Activated effector memory CD4-positive, alpha-beta T cell treated with anti-CD3 and anti-CD28 coated beads, Interleukin-2, amount 50 U/mL, for 16 hours (primary cell): ENCODE measurements at places on chromosomes 1 and 21.

GRCh38 chr1:169588785-169589485 lies 2.7 kb upstream of the F5 start:
- no peak for DNase-seq

DNA sequence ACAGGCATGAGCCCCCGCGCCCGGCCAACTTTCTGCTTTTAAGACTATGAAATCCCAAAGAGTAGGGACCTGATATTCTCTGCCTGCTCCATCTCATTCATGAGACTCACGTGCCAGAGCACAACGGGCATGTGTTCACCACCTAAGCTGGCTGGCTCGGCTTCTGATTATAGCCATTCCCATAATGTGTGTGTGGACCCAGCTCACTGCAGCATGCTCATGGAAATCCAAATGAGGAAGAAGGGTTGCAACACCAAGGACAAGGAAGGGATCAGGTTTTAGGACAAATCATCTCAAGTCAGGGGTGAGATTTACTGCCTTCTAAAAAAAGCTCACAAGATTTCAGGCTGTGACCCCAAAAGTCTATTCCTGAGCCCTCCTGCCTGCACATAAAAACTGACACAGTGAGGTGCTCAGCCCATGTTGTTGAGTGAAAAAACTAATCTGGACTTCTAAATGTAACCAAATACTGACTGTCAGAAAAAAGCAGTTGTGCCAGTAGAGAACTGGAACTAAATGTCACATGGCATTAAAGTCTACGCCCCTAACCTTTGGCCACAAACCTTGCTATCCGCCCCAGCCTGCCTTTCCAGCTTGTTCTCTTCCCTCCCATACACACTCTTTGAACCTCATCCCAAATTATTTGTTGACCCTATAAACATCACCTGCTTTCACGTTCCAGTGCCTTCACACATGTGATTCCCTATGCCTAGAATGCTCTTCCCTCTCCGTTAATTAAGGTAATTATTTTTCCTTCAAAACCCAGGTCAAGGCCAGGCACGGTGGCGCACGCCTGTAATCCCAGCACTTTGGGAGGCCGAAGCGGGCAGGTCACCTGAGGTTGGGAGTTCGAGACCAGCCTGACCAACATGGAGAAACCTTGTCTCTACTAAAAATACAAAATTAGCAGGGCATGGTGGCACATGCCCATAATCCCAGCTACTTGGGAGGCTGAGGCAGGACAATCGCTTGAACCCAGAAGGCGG lies 9.1 kb upstream of the COA7 start:
- DNase-seq, result no peak

DNA sequence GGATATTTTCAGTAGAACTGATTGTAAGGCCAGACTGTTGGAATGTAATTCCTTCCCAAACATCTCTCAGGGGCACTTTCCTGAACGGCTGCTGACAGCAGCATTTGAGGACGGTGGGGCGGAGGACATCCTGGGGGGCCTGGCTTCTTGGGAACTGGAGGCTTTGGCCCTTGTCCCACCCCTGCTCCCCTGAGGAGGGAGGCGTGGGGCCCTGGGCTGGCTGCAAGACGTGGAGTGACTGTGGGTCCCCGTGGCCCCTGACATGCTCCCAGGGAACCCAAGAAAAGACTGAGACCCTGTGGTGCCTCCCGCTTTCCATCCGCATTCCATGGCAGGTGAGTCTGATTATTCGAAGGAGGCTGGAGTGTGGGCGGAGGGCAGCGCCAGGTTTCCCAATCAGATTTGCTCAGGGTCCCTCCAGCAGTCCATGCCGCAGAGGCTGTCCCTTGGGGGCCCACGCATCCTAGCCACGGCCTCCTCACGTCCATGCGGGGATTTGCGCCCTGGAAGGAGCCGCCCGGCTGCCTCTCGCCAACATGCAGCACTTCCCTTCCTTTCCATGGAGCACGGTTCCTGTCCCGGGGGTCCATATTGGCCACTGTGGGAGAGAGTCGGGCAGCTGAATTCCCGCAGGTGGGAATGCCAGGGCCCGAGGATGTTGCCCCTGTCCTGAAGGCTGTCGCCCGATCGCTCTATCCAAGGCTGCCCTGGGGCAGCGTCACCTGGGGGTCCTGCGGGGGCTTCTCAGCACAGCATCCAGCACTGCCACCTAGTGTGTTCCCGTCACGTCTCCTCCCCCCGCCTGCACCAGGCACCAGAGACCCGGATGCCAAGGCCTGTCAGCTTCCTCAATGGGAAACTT lies 69.0 kb downstream of the FAAP20 start:
- DNase-seq, result no peak

DNA sequence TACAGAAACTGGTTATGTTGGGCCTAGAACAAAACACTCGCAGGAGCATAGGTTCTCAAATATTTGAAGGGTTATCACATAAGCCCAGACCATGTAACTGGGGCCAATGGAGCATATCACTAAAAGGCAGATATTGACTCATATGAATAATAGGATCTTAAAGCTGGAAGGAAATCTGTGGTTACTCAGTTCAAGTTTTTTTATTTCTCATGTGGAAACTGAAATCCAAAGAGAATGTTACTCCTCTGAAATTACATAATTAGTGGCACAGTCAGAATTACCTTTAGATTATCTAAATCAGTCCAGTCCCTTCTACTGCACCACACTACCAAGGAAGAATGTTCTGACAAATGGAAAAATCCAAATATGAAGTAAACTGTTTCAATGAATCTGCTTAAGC lies 12.0 kb downstream of the SLAMF8 start:
- DNase-seq, result no peak

DNA sequence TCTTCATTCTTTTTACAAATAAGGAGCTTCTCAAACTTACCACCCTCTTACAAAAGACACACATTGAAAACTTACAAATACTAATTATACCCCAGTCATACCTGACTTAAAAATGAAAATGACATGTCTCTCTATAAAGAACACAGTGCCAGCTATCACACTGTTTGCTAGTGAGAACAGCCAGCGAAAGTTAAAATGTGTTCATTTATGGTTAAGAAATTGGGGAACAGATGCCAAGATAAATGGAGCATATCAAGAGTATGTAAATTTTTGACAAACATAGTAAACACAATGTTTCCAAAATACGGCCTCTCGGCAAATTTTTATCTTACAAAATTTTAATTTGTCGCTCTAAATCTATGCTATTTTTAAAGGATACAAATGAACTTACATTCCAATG lies 1422.9 kb downstream of the KCNT2 start:
- no peak for DNase-seq

GRCh38 chr1:81757398-81758020 lies 43.2 kb upstream of the ADGRL2 start:
- no peak for DNase-seq

- DNase-seq, result no peak
Measured at GRCh38 chr21:17613242-17613676, 558 bp upstream of the BTG3 start.

- no peak for DNase-seq
Measured at GRCh38 chr1:8013399-8013798, 12.7 kb downstream of the ERRFI1 start.

GRCh38 chr1:9910076-9910422 lies at the start of gene CTNNBIP1:
Gene CTNNBIP1, minus strand, starts transcription at chr1:9910269. Its CDS starts 38,205 bp downstream, at chr1:9872064.
- DNase-seq, result no peak

DNA sequence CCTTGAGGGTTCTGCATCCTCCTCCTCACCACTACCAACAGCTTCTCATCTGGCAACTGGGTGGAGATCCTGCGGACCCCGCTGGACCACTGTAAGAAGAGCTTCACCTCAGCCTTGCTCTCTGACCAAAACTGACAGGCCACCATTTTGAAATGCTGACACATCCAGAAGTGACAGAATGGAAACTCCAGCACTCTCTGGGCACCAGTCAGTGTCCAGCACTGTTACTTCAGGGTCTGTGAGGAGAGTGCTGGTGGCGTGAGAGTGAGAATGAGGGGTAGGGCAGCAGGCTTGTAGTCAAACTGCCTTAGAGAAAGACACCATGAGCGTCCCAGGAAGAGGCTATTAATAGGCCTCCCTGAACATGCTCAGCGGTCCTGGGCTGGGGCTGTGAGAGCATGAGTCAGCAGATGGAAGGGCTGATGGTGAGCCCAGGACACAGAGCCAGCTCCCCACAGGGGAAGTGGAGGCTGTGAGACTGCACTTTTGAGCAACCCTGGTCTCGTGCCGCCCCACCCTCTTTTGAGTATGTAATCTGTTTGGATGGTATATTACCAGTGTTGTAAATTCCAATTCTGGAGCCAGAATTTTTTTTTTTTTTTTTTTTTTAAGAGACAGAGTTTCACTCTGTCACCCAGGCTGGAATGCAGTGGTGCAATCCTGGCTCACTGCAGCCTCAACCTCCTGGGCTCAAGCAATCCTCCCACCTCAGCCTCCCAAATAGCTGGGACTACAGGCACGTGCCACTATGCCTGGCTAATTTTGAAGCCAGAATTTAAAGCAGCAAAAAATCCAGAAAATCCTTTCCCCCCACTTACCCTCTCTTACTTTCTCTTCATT lies 34.4 kb upstream of the SLC30A1 start:
- no peak for DNase-seq

GRCh38 chr1:85289848-85290335 lies 13.5 kb upstream of the BCL10 start:
- no peak for DNase-seq

- DNase-seq, result no peak
Measured at GRCh38 chr1:208668991-208669390, 424.8 kb upstream of the PLXNA2 start.

DNA sequence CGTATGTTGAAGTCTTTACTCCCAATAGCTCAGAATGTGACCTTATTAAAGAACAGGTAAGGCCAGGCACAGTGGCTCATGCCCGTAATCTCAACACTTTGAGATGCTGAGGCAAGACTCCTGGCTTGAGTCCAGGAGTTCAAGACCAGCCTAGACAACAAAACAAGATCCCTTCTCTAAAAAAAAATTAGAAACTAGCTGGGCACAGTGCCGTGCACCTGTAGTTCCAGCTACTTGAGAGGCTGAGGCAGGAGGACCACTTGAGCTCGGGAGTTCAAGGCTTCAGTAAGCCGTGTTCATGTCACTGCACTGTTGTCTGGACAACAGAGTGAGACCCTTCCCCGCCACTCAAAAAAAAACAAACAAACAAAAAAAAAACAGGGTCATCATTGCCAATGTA lies 171.3 kb downstream of the RERE start:
- DNase-seq, result no peak

- peak; percentile 71 for DNase-seq
Measured at GRCh38 chr1:217482356-217483102, 148.4 kb downstream of the GPATCH2 start.

DNA sequence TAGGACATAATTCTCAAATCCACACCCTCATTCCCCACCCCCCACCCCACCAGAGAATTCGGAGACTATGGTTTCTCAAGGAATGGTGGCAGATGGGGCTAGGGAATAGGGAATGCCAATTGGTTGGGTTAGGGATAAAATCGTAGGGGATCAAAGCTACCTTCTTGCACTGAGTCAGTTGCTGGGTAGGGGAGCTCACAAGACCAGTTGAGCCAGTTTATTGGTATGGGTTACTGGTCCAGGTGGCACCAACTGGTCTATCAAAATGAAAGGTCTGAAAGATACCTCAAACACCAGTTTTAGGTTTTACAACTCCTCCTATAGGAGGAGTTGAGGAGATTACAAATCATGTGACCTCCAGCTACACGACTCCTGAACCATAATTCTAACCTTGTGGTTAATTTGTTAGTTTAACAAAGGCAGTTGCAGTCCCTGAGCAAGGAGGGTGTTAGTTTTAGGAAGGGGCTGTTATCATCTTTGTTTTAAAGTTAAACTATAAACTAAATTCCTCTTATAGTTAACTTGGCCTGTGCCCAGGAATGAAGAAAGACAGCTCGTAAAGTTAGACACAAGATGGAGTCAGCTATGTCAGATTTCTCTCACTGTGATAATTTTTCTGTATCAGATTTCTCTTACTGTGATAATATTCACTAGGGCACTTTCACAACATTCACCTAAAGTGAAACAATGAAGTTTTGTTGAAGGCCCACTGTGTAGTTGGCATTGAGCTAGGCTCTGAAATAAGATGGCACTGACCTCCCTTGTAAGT lies 2.5 kb downstream of the SHISAL2A start:
- no peak for DNase-seq

- DNase-seq, result no peak
Measured at GRCh38 chr1:234827656-234828055, 217.7 kb upstream of the IRF2BP2 start.

DNA sequence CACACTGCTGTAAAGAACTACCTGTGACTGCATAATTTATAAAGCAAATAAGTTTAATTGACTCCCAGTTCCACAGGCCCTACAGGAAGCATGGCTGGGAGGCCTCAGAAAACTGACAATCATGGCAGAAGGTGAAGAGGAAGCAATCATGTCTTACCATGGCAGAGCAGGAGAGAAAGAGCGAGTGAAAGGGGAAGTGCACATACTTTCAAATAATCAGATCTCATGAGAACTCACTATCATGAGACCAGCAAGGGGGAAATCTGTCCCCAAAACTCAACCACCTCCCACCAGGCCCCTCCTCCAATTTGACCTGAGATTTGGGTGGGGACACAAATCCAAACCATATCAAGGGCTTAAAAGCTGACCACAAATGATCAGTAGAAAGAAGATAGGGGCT lies 493.2 kb downstream of the PTPRC start:
- DNase-seq, result no peak

DNA sequence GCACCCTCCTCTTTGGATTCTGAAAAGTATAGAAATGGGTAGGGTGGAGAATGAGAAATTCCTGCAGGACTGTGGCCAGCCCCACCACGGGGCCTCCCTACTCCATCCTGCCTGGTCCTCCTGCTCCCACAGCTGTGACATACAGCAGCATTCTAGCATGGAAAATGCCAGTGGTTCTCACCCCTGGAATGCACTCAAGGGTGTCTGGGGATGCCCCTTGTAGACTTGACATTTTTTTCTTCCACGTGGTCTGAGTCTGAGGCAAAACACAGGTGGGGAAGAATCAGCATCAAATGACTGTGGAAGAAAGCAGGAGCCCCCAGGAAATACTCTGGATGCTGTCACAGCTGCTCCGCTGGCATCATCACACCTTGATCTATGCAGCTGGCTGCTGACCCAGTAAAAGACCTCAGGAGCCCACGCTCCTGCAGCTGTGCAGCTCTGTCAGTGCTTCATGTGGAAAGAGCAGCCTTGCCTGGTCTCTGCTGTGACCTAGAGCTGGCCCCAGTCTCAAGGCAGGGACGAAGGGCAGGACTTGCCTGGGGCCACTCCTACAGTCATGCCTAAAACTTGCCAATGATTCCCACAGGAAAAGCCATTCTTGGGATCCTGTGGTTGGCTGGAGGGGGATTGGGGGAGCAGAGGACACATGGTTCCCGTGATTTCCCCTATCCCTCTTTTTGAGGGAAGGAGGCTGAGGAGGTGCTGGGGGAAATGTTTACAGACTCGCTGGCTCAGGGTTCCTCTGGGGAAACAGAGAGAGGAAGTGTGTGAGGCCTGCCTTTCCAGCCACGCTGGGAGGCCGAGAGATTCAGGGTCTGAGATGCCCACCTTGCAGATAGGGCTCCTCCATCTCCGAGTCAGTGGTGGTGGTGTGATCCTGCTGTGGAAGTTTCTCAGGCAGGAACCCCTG lies 10.8 kb upstream of the A3GALT2 start:
- DNase-seq, result peak; percentile 48
